Stromal cell of bone marrow (primary cell): ENCODE measurements at places on chromosomes 11 and 22.

DNA sequence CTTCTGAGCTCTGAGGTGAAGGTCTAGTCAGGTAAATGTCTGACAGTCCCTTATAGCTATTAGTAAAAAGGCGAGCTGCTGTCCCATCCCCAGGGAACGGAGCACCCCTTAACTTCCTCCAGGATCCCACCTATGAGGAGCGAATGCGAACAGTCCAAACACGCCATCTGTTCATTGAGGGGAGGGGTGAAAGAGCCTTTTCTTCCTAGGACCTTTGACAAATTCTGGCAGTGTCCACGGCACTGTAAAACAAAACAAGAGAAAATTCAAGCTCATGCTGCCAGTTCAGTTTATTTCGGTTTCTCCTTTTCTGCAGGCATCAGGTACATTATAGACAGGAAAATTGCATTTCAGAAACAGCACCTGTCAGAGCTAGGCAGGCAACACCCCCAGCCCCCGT lies 253.8 kb upstream of the CADM1 start:
- no peak for DNase-seq

DNA sequence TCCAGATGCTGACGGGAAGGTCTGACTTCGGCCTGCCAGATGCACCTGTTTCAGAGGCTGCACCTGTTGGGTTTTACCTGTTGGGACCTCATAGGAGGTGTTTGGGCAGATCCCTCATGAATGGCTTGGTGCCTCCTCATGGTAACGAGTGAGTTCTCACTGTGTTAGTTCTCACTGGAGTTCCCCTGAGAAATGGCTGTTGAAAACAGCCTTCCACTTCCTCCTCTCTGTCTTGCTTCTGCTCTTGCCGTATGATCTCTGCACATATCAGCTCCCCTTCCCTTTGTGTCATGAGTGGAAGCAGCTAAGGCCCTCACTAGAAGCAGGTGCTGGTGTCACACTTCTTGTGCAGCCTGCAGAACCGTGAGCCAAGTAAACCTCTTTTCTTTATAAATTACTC lies 207.6 kb upstream of the SEZ6L start:
- no peak for DNase-seq

DNA sequence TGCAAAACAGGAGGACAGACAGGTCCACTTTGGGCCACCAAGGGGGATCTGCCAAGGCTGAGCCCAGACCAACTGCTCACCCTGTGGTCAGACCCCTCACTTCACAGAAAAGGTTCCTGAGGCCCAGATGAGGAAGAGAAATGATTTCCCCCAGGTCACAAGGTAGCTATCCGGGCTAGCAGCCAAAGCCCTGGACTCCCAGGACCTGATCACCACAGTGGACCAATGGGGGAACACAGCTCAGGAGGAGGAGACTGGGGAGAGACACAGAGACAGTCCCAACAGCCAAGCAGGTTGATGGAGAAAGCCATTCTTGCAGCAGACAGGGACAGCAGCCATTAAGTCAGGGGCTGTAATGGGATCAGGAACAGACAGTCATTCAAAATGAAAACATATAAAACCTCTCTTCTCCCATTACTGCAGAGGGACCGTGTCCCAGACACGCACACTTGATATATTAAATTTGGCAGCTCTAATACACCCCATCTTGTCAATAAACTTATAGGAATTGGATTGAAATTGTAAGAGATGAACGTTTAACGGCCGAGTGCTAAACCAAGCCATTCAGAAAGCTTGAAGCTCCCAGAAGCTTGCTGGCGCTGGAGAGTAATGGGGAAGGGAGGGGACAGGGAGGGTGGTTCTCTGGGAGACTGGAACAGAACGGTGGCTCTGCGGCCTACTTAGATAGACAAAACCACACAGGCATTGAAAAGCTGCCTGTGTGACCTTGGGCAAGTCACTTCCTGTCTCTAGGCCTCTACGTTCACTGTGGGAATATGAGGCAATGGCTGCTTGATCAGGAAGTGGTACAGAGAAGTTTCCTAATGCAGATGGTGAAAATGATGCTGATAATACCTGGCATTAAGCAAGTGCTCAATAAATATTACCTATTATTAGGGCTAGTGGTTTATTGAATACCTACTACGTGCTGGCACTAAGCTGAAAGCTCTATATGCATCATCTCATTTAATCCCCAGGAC lies 16.0 kb downstream of the ZMAT5 start:
- DNase-seq, result no peak

DNA sequence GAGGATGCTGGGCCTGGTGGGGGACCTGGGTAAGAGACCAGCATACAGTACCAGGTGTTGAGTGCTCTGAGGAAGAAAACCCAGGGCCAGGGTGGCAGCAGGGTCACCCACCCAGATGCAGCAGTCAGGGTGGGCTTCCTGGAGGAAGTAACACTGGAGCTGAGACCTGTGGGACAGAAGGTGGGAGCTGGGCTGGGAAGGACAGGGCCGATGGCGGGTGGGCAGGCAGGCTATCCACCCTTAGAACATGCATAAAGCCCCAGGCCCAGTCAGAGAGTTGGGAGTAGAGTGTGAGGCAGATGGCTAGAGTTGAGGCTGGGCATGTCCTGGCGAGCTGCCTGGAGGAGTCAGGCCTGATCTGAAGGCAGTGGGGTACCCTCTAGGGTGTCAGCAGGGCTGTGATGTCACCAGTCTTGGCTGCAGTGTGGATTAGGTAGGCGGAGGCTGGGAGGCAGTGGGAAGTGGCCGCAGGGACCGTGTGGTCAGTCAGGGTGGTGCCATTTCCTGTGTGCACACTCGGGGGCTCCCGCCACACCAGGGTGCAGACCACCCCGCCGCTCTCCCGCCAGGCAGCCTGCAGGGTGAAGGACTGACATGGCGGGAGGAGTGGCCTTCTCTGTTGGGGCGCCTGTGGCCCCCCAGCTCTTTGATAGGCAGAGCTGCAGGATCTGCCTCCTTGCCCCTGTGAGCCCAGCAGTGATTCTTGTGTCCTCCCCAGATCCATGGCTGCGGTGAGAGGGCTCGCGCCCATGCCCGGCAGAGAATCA lies 35.3 kb downstream of the IGHMBP2 start:
- no peak for DNase-seq

DNA sequence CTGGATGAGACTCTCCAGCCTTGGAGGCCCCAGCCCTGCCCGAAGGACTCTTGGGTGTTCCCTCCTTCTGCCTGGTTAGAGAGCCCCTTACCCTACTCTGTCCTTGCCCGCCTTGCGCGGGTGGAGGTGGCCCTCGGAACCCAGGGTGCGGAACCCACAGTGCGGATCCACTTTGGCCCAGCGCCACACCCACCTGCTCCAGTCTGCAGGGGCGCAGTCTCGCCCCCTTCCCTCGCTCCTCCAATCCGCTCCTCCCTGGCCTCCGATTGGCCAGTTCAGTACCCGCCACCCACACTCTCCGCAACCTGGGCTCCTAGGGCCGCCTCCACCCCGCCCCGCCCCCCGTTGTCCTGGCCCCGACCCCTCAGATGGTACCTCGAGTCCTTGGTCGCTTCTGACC lies 2.4 kb downstream of the CAPN1 start:
- DNase-seq, result no peak

DNA sequence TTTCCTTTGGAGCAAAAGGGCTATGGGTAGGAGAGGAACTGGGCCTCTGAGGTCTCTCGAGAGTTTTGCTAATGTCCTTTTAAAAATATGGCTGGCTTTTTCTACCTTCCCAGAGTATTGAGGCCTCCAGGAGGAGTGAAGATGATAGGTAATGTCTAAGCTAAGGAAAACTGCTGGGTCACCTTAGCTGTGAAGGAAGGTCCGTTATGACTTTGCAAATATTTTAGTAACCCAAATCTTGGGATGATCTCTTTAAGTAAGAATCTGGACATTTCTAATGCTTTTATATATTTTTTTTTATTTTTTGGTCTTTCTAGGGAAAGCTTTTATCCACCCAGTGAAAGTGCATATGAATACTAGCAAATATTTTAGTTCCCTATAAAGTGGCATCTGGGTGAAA lies 60.9 kb upstream of the SYN3 start:
- DNase-seq, result no peak

DNA sequence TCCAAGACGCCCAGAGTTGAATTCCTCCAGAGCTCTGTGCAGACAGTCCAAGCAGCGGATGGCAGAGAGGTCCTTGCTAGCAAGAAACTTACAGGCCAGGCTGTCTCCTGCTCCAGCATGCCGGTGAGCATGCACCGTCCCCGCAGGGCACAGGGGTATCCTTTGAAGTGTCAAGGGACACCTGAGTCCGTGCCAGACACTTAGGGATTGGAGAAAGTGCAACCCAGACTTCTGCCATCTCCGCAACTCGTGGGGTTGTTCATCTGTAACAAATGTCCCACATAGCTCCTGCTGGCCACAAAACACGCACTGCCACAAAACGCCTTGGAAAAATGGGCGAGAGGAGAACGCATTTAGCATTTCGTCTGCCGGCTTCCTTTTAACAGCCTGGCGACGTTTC lies 13.3 kb downstream of the TSPO start:
- DNase-seq, result no peak

DNA sequence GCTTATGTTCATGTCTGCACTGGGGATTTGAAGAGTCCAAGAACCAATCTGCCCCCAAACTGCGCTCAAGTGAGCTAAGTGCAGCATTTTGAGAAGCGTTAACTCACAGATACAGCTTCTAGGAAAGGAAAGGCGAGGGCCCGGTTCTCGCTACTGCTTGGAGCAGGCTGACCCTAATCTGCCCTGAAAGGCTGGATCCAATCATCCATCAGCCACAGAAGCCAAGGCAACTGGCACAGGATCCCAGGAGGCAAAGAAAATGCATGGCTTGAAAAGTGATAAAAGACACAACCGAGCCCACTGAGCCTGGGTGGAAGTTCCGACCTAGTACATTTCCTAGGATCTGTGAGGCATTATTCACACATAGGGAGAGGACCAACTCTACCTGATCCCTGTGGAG lies 174.8 kb downstream of the LARGE1 start:
- no peak for DNase-seq

DNA sequence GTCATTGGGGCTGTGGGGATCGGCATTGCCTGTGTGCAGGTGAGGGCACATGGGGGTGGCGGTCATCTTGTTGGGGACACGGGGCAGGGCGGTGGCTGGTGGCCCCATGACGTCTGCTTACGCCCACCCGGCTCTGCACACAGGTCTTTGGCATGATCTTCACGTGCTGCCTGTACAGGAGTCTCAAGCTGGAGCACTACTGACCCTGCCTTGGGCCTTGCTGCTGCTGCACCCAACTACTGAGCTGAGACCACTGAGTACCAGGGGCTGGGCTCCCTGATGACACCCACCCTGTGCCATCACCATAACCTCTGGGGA lies 4.4 kb downstream of the POLR2L start:
- DNase-seq, result no peak

DNA sequence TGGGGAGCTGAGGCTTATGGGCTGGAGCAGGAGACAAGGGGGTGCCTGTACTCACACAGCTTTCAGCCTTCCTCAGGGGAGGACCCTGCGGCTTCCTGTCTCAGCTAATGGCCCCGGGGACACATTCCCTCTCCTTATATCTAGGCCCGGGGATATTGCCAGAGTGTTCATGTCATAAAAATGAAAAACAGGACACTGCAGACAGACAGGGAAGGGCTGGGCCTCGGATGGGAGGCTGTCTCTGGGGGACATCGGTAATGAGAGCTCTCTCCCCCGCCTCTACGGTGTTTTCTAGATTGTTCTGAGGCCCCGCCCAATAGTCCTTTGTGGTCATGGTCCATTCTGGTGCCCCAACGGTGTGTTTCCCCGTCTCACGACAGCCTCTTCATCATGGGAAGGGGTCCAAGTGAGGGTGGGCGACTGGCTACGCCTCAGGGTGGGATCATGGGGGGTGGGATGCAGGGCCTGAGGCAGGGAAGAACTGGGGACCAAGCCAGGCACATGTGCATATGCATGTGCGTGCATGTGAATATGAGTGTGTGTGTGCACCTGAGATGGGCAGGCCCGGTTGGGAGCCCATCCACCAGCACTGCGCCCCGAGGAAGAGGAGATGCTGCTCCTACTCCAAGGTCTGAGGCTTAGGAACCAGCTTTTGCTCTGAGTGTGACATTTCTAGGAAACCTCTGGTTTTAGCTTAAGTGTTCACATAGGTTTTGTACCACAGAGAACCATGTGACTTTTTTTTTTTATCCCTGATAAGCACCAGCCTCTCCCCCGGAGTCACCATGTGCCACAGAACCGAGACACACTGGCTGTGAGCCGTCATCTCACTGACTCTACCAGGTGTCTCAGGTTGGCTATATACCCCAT lies 5.3 kb downstream of the ARVCF start:
- DNase-seq, result no peak

DNA sequence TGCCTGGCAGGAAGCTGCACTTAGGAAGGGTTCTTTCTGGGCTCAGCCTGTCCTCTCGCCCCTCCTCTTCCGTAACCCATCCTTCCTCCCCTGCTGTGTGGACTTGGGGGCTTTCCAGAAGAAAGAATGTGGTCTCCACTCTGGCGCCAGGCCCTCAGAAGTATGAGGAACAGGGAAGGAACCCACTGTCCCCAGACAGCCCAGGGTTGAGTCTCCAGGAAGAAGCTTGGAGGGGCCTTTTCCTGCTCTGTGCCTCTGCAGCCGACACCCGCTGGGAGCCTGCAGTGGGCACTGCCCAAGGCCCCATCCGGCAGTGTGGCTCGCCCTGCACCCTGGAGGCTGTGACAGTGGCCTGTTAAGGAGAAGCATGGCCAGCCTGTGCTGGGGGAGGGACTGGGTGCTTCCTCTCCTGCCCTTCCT lies 112.6 kb downstream of the ST3GAL4 start:
- DNase-seq, result no peak

DNA sequence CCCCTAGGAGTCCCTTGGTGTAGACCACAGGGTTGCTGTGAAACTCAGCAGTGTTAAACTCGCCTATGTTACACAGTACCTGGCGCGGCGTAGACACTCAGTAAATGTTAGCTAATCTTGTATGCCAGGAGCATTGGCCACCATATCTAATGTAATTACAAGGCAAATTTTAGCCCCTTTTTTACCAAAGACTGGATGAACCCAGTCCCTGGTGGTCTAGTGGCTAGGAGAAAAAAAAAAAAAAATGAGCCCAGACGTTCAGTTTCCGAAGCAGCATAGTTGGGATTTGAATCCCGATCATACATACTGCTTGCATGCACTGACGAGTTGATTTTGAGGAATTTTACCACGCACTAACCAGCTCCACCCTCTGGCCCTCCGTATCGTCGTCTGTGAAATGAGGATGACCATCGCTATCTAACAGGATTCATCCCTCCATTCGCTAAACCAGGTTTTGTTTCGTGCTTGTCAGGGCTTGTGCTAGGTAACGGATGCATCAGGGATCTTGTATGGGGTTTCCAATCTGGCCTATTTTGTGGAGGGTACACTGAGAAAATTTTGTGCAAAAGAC lies 688 bp downstream of the PTS start:
- no peak for DNase-seq

DNA sequence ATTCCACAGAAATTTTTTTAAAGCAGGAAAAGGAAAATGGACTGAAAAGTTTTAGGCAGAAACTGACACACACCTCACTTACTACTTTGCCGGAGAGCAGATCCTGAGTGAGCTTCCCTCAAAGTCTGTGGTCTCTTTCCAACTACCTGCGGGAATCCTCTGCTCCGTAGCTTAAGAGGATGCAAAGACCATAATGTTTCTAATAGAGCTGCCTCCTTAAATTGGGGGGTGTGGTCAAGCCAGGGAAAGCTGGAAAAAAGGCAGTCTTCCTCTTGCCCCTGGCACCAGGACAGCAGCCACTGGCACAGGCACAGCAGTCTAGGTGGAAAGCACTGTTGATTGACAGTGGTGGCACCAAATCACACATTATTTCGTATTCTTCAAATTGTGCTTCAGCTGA lies at the start of gene ETS1:
Gene ETS1, minus strand, starts transcription at position 144 of the 400 bp plus-strand sequence. CDS start 14,428 bp downstream, outside the sequence.
- no peak for DNase-seq

- DNase-seq, result no peak
Observed at GRCh38 chr11:74932797-74933196, 16.1 kb downstream of the XRRA1 start.

- DNase-seq, result peak; percentile 5
Observed at GRCh38 chr11:40338739-40339138, 1120.7 kb downstream of the LRRC4C start.
